Testis (tissue), 5 donors: ENCODE measurements at places on chromosomes 3 and 15. TPM values are rescaled to one million over a fixed set of nuclear protein-coding genes. Genes with fewer than 3 reads are reported as not detected.

Gene ADGRG7
- polyA plus RNA-seq = not detected

Gene LIPC
- 0.37 TPM for polyA plus RNA-seq

Gene TLE3
- polyA plus RNA-seq = 60.5 TPM

Gene INTS14
- polyA plus RNA-seq = 41.7 TPM

Gene DYNLT2B
- polyA plus RNA-seq = 59.7 TPM

Gene PEX11A
- 31.8 TPM for polyA plus RNA-seq

Gene ATP13A5
- polyA plus RNA-seq = 0.26 TPM

Gene SRGAP3
- polyA plus RNA-seq = 16.5 TPM

- DNase-seq = no peak
Measured at GRCh38 chr3:23422517-23422851, 219.4 kb downstream of the UBE2E2 start.

- DNase-seq = no peak
Measured at GRCh38 chr3:43699864-43700263, 9.1 kb downstream of the ABHD5 start.

- no peak for DNase-seq
Measured at GRCh38 chr3:187359798-187360486, 8.2 kb upstream of the RTP4 start.

DNA sequence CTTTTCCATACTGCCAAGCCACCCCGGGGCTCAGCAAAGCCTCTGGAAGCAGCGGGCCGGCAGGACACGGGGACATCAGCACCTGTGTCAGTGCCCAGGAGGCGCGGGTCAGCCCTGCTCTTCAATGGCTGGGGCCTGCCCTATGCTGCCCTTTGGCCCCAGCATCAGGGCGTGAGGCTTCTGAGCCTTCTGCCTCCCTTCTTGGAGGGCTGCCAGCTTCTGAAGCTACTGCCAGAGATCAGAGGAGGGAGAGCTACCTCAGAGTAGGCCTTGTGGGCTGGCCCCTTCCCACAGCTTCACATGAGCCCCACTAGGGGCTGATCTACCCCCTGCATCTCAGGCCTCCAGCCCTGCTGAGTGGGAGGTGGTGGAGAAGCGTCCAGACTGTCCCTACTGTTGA is 13.0 kb upstream of the TMEM115 start:
- DNase-seq = peak; percentile 64

- no peak for DNase-seq
Measured at GRCh38 chr15:89113296-89114024, 25.2 kb downstream of the ABHD2 start.

- DNase-seq = no peak
Measured at GRCh38 chr3:46438831-46439230, 25.9 kb downstream of the LTF start.

- DNase-seq = no peak
Measured at GRCh38 chr15:43541785-43542184, 24.4 kb downstream of the MAP1A start.

DNA sequence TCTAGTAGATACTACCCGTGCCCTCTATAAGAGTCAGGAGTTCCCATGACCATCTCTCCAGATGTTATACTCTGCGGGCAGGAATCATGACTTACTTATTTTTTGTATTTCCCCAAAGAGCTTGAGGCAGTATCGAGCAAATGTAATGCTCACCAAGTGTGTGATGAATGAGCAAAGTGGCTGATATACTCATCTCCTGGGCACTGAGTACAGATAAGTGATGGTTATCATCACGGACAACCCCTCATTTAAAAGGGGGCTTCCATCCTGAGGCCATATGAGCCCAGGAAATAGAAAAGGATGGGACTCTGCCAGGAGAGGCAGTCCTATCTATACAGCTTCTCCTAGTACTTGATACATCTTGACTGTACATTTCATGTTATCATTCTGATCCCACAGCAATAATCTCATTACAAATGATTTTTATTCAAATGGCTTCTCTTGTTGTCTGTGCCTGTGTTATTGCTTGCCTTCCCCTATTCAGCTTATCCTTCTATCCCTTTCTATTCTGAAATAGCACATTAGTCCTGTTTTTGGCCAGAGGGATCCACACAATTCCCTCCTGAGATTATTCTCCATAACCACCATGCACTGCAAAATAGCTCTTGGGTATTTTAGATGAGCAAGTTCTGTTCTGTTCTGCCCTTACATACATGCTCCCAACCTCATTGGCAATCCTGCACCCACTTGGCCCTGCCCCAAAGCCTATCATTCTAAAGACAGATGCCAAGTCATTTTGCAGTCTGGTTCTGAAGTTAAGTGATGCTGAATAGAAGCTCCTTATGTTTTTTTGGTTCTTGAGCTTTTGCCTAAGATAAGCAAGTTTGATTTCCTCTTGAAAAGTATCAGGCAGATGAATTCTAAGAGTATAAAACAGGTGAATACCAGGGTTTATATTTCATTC is 48.0 kb upstream of the MRPL3 start:
- DNase-seq = no peak

- DNase-seq = peak; percentile 66
Measured at GRCh38 chr15:78049691-78050440, 27.6 kb downstream of the TBC1D2B start.

DNA sequence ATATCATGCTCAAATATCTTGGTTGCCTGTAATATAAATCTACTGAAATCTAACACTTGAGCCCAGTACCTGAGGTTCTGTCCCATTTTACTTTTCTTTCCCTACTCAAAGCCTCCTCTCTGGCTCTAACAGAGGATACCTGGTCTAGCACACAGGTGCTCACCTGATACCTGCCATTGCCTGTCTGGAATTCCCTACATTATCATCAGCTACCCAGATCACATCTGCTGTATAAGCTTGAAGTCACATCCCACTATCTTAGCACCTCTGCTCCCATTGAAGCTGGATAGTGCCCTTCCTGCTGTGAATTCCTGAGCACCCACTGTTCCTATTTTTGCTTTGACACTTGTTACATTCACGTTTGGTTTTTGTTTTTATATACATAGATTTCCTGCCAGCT is 30.5 kb downstream of the GYG1 start:
- no peak for DNase-seq

DNA sequence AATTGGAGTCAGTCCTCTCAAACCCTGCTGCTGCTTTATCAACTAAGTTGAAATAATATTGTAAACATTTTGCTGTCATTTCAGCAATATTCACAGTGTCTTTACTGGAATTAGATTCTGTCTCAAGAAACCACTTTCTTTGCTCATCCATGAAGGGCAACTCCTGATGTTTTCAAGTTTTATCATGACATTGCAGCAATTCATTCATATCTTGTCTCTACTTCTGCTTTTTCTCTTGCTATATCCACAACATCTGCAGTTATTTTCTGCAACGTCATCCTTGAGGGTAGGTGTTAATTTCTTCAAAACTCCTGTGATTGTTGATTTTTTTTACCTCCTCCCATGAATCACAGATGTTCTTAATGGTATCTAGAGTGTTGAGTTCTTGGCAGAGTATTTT is 181.6 kb downstream of the EPHA6 start:
- no peak for DNase-seq

- DNase-seq = no peak
Measured at GRCh38 chr3:110495201-110495927, 576.3 kb upstream of the NECTIN3 start.

GRCh38 chr3:190499122-190499521 is 14.8 kb upstream of the IL1RAP start:
- no peak for DNase-seq

GRCh38 chr15:67822537-67823313 is 2.6 kb upstream of the SKOR1 start:
- no peak for DNase-seq

- DNase-seq = no peak
Measured at GRCh38 chr3:189344996-189345395, 173.2 kb downstream of the TPRG1 start.

GRCh38 chr3:64291345-64291744 is 66.1 kb upstream of the PRICKLE2 start:
- DNase-seq = no peak

DNA sequence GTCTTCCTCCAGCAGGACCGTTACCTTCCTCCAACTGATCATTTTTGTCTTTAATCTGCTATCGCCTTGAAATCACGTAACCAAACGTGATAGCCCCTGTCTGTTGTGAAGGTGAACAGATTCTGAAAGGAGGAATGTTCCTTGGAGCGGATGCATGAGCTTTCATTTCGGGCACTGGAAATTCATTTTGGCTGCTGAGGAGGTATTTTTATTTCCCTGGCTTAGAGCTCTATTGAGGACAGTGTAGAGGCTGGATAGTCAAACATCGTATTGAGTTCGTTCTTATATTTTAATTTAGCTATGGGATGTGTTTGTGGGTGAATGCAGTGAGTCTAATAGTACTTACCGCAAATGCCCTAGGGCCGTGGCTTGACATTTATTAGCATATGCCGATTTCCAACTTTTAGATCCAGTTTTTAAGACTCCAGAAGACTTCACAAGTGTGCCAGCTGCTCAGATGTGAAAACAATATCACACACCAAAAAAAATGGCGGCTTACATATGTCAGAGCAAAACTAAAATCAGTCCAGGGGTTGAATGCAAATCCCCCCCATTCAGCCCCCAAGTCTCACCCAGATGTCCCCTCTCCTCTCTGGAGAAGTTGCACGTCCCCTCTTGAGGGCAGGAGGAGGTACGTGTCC is 22.1 kb downstream of the CPN2 start:
- no peak for DNase-seq

- DNase-seq = peak; percentile 79
Measured at GRCh38 chr3:61560517-61561373, 626 bp upstream of the PTPRG start.

- no peak for DNase-seq
Measured at GRCh38 chr15:34701536-34701935, 53.3 kb downstream of the GJD2 start.

DNA sequence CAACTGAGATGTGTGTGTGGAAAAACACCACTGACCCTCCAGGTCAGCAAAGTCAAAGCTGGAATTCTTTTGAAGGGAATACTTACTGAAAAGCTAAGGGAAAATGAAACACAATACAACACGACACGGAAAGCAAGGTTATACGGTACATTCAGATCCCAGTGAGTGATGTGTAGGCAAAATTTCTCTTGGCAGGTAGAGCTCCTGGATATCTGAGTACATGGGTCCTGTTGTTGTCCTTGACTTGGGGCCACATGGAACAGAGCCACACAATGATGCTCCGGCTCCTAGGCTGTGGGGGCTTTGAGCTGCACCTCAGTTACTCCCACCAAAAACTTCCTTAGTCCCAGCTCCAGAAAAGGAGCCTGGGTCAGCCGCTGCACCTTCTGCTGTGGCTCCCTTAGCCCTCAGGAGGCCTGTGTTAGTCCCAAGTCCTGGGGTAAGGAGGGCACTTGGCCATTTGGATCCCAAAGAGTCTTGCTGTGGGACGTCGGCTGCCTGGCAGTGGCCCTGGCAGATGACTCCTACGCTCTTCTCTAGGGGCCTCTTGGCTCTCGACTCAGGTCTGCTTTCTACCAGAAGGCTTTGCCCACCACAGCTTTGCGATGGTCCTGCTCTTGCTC is 95.6 kb downstream of the ADCY5 start:
- no peak for DNase-seq

- no peak for DNase-seq
Measured at GRCh38 chr15:35622641-35623340, 76.8 kb upstream of the DPH6 start.

DNA sequence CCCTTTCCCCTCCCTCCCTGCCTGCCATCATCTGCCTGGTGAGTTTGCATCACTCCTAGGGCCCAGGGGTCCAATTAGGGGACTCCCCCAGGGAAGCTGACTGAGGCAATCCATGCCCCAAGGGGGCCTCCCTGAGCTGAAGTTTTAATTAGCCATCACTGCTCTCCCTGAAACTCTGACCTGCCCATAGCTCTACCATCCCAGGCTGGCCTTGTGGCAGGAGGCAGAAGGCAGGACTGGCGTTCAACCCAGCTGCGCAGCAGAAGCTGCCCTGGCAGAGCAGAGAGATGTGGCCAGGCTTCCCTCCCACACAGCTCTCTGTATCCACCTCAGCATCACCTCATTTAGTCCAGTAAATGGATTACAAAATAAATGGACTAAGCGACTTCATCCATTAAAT is 7.7 kb upstream of the C15orf39 start:
- DNase-seq = no peak

DNA sequence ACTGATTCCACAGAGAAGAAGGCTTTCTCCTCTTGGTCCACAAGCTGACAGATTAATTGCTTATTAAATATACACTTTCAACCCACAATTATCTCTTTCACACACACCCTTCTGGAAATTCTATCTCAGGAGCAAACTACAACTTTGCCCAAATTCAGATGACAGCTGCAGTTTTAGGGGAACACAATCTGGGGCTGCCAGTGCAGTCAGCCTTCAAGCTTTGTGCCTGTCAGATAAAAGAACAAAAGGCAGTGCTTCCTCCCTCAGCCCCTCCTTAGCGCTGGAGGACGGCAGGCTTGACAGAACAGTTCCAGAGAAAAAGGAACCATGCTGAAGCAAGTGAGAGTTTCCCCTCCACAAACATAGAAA is 99.6 kb downstream of the TMCC1 start:
- peak; percentile 30 for DNase-seq

DNA sequence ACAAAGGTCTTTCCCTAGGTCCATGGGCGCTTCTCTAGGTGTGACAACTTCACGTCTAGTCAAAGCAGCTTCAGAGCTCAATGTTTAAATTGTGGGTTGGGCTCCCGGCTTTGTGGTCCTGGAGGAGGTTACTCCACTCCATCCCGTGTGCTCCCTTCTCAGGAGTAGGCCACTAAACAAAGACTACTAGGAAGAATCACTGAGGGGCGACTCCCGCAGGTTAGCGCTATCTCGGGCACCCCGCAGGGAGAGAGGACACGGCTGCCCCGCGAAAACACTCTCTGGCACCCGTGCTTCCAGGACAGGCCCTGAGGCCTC is 500 bp downstream of the PARP6 start:
- peak; percentile 28 for DNase-seq

DNA sequence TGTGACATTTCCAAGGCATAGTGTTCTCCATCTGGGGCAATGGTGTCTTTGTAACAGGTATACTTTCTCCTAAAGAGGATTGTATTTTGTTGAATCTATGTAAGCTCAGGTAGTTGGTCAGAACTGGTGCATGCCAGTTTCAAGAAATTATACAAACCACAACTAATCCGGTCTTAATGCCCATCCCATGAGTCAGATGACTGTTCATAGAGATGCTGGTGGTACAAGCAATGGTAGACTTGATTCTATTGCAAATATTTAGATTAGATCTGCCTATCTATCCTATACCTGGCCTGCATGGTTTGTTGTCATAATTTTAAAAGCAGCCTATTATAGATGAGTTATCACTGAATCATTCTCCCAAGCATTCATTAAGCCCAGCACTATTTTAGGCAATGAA is 43.5 kb downstream of the ATP13A5 start:
- DNase-seq = no peak

DNA sequence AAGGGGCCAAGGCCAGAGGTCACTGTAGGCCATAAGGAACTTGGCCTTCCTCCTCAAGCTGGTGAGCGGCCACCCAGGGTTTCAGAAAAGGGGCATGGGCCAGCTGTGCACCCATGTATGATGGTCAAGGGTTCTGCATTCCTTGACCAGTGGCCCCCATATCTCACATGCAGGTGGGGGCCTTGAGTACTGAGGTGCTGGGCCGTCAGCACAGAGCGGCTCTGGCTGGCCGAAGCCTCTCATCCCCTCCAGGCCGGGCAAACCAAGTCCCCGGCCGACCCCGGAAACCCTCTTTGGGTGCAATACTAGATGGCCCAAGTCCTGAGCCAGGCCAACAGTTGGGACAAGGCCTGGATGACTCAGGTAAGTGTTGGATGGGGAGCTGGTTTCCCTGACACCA is 9.5 kb downstream of the ALG3 start:
- no peak for DNase-seq

- DNase-seq = no peak
Measured at GRCh38 chr3:104628185-104628789, 738.4 kb upstream of the ALCAM start.
